Bronchial epithelial cell (primary cell): ENCODE measurements at places on chromosomes 3 and 15.

DNA sequence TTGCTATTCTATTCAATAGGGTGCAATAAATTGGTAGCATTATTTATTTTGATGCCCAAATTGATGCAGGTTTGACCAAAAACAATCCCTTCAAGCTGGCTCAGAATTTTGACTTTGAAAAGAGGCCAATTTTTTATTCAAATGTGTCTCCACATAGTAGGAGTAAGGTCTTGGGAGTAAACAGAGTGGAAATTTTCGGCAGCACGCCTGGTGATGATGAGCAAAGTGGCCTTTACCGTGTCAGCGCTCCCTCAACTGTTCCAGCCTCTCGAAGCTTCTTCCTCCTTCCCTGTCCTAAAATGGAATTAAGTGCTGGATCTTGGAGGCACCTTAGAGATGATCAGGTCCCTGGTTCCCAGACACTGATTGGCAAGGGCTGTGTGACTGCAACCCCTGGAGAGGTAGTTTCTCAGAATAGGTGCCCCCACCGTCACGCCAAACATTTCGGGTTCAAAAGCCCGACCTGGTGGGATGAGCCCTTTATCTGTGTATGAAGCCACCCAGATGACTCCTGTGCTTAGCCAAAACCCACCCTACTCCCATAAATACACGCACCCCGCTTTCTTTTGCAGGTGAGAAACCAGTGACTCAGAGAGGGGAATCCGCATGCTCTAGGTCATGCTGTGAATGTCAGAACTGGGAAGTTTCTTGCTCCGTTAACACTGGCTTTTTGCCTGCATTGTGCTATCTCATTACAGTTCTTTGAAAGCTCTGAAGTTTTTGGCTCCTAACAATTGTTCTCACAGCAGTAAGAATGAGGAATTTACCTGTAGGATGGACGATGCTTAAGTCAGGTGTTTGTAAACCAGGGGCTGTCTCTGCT lies 89.1 kb downstream of the CRYGS start:
- no peak for DNase-seq

- DNase-seq: no peak
Measured at GRCh38 chr15:78625606-78626280, 4.9 kb upstream of the CHRNA3 start.

DNA sequence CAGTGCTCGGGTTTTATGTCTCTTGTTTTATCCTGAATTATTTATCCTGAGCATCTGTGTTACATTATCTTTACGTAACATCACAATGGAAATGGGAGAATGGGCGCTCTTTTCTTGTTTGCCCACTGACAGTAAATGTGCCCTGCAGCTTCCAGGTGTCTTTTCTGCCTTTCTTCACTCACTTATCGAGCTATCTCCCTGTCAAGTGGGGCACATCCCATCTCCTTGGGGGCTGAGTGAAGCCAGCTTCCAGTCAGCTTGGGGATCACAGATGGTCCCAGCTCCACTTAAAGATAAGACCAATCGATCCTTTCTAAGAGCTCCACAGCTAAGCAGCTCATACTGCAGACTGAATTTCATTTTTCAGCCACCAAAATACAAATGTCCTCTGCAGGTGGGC lies 125.8 kb downstream of the KBTBD8 start:
- no peak for DNase-seq

DNA sequence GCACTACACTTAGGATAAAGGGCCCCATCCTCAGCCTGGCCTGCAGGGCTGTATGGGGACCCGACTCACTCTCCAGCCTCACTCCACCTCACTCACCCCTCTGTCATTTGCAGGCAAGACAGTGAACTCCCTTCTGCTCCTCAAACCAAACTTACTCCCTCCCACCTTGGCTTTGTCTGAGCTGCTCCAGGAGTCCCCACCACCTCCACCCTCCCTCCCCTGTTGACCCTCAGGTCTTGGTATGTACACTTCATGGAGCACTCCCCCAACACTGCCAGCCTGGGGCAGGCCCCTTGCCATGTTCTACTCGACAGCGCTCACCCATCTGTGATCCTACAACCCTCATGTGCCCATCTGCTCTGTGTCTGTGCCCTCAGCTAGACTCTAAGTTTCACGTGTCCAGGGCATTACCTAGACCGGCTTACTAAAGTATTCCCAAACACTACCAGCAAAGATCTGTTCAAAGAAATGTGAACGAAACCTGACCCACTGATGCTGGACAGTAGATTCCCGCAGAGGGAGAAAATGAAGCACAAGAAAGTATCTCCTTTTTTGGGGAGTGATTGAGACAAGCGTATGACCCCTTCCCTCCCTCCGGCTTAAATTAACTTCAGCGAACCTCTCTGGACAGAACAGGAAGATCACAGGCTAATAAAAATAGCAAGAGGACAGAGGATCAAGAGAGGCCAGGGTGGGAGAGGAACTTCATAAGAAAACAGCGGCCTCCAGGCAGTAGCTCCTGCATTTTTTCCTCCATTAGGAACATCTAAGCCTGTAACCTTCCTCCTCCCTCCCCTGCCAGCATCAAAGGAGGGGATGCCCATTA lies 113.2 kb downstream of the RFTN1 start:
- no peak for DNase-seq

GRCh38 chr3:81554801-81555200 lies 206.6 kb downstream of the GBE1 start:
- DNase-seq: no peak

DNA sequence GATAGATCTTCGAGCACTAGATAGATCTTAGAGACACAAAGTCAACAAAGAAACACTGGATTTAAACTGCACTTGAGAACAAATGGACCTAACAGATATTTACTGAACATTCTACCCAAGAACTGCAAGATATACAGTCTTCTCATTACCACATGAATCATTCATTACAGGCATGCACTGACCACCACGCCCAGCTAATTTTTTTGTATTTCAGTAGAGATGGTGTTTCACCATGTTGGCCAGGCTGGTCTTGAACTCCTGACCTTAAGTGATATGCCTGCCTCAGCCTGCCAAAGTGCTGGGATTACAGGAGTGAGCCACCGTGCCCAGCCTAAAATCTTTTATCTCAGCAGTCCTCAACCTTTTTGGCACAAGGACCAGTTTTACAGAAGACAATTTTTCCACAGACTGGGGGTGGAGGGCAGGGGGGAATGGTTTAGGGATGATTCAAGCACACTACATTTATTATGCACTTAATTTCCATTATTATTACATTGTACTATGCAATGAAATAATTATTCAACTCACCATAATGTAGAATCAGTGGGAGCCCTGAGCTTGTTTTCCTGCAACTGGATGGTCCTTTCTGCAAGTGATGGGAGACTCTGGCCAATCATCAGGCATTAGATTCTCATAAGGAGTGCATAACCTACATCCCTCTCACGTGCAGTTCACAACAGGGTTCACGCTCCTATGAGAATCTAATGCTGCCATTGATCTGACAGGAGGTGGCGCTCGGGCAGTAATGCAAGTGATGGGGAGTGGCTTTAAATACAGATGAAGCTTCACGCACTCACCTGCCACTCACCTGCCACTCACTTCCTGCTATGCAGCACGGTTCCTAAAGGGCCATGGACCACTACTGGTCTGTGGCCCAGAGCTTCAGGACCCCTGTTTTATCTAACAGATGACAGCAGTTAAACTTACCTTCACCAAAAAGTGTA lies 21.7 kb downstream of the CSNK1G1 start:
- peak; percentile 37 for DNase-seq

- peak; percentile 89 for DNase-seq
Measured at GRCh38 chr15:48802867-48803266, 8.0 kb downstream of the CEP152 start.

DNA sequence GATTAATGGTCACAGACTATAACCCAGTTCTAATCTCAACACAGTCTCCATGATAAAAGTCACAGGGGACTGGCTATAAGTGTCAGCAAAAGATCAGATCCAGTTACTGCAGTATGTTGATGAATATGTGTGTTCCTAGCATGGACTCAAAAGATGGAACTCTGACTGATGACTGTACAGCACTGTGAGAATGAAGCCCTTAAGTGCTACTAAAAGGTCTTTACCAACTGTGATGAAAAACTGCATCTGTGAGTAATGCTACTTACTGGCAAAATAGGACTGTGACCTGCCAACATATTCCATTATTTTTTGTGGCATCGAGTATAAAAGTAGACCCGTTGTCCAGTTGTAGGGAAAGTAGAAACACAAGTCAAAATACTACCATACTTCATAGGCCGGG lies 284.2 kb downstream of the ROBO2 start:
- no peak for DNase-seq

DNA sequence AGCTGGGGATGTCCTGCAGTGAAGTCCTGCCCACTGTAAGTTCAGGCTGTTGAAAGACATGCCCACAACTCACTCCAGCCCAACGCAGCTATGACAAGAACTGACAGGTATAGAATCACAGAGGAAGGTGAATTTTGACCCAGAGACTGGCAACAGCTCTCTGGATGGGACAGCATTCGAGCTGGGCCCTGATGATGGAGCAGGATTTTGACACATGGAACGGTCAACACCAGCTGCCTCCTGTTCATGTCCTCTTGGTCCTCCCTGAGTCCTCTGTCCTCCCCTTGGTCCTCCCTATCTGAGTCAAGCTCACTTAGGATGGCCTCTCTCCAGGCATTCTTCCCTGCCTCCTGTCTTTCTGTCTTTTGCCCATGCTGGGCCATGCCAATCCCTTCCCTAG lies 15.2 kb upstream of the ACAN start:
- no peak for DNase-seq

- no peak for DNase-seq
Measured at GRCh38 chr3:156300929-156301840, 180.8 kb downstream of the KCNAB1 start.

- DNase-seq: no peak
Measured at GRCh38 chr3:186318135-186318534, 43.9 kb downstream of the DGKG start.

GRCh38 chr3:113629584-113630421 lies 66.6 kb downstream of the USF3 start:
- no peak for DNase-seq

- DNase-seq: no peak
Measured at GRCh38 chr3:160815280-160815679, 59.2 kb downstream of the PPM1L start.

DNA sequence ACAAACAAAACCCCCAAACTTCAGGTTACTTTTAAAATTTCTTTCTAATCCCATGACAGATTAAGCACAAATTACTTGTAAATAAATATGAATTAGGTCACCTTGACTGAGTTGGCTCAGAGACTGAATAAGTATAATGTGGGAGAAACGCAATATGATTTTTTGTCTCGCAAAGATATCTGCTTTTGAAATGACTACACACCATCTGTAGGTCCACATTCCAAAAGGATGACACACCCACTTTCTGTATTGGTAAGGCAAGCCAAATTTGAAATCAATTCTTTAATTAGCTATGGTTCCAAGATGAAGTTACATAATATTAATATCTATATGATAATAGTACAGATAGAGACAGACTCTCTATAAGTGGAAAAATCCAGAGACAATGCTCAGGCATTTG lies 66.9 kb upstream of the CSPG5 start:
- peak; percentile 60 for DNase-seq

DNA sequence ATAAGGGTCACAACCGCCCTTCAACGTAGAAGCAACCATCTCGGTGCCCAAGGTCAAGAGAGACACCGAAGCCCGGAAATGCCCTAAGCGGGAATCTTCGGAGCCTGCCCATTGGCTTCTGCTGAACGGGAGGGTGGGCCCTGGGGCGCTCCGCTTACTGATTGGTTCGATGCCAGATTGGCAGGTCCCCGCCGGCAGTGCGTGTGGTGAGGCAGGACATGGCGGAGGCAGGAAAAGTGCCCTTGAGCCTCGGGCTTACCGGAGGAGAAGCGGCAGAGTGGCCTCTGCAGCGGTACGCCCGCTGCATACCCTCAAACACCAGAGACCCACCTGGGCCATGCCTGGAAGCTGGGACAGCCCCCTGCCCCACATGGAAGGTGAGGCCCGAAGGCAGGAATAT lies at the start of gene REC114:
TSS of gene REC114 (plus strand) at position 197 of the 400 bp plus-strand sequence. CDS start at position 219, 22 bp downstream.
- DNase-seq: no peak

- DNase-seq: no peak
Measured at GRCh38 chr3:156741935-156742334, 67.5 kb downstream of the TIPARP start.

GRCh38 chr15:60534546-60534945 lies 55.6 kb upstream of the ICE2 start:
- no peak for DNase-seq

DNA sequence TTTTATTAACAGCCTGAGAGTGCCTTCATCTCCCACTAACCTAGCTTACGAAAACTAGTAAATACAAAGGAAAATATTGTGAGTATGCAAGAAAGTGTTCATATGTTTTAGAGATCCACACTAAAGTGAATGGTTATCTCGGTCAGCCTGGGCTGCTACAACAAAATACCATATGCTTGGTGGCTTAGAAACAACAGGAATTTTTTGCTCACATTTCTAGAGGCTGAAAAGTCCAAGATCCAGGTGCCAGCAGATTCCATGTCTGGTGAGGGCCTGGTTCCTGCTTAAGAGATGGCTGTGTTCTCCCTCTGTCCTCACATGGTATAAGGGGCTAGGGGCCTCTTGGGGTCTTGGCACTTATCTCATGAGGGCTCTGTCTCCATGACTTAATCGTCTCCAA lies 20.5 kb upstream of the SLC30A4 start:
- no peak for DNase-seq

DNA sequence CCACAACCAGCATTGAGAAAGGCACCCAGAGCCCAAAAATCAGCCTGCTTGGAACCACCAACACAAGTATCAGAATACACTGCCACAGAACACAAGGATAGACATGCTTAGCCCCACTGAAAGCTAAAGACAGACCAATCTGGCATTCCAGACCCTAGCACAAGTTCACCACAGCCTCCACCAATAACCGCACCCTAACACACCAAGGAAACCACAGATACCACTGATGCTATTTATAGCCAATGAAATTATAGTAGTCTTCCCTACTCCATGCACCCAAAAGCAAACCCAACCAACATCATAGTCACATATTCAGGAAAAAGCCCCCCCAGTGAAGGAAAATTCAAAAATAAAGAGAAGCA lies 83.9 kb upstream of the STT3B start:
- no peak for DNase-seq

GRCh38 chr3:23567917-23568316 lies 237.8 kb upstream of the UBE2E1 start:
- DNase-seq: peak; percentile 91

GRCh38 chr3:171978390-171978789 lies 61.0 kb upstream of the FNDC3B start:
- no peak for DNase-seq

DNA sequence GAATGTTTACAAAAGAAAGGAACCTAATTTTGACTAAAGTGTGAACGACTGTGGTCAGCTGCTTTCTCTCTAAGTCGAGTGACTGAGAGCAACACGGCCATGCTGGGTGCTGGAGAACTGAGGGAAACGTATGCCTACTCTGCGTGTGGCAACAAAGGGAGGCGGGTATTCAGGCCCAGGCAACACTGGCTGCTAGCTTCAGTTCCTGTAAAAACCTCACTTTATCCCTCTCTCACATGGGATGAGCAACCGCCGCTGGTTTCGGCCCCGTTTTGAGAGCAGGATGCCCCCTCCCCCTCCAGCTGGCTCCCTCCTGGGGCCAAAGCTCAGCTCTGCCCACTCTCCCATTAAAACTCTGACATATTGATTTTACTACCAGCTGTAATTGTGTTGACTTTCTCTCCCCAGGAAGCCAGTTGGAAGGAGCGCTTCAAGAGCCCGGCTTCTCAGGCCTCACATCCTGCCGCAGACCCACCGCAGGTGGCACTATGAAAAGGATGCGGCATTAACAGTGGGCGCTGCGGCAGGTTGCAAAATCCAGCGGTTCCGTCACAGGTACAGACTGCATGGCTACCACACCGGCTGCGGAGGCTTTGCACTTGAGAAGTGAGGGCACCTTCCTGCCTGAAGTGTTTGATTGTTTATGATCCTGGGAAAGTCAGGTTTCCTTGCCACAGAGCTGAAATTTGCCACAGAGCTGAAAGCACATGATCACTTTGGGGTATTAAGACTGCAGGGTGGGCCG lies 12.7 kb downstream of the PLXND1 start:
- DNase-seq: no peak

- peak; percentile 12 for DNase-seq
Measured at GRCh38 chr3:127233371-127233770, 40.4 kb downstream of the PRR23E start.
